Lower lobe of right lung (tissue), 2 donors: ENCODE measurements at places on chromosomes 3 and 15.

DNA sequence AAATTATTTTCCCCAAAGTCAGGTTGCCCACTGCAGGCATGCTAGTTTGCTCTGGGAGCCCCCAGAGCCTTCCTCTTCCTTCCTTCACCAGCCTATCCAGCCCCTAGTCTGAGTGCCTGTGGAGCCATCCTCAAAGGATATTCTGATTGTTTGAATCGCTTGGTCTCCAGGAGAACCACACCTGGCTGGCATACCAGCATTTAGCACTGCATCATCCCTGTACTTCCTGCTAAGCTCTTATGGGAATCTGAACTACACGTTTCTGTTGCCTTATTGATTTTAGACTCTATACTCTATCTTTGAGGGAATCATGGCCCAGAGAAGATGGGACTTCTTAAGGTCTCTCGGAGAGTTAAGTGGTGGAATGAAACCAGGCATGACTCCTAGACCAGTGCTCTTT is 26.3 kb downstream of the ZBTB38 start:
- no peak for DNase-seq

DNA sequence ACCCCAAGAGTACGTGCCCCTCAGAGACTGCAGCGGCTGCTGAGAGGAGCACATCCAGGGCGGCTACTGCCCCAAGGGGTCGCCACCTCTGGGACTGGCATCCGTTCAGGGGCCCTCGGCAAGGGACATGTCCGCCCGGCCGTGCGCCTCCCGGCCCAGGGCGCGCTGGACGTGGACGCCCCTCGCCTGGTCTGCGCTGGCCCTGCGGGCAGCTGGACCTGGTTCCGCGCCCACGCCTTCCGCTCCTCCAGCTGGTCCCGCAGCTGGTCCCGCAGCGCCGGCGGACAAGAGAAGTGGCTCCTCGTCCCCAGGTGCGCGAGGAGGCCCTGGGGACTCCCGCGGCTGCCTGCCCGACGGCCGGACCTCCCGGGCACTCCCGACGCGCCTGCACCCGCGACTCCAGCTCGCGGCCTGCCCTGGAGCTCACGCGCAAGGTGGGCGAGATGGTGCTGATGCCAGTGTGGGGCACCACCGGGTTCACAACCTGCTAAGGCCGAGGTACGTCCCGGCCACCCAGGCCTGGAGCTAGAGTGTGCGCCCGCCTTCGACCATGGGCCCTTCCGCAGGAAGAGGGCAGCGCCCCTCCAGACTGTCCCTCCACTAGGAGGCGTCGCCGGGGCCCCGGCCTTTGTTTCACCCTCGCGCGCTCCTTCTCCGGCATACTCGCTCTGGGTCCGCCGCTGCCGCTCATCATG is 14.4 kb upstream of the GP9 start:
- DNase-seq = no peak

DNA sequence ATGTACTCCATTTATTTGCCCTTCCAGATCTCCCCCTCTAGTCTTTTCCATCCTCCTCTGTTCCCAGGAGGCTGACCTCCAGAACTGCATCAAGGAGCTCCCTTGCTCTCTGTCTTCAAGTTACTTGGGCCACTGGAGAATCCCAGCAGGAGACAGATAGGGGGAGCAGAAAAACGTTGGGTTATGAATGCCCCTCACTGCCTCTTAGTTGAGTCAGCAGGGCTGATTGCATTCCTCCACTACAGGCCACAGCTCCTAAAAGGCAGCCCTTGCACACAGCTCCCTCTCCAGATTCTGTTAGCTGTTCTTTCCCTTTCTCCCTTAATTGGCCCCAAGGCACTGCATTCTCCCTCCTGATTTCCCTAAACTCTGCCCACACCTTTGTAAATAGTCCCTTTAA is 12.4 kb upstream of the CEP152 start:
- no peak for DNase-seq

DNA sequence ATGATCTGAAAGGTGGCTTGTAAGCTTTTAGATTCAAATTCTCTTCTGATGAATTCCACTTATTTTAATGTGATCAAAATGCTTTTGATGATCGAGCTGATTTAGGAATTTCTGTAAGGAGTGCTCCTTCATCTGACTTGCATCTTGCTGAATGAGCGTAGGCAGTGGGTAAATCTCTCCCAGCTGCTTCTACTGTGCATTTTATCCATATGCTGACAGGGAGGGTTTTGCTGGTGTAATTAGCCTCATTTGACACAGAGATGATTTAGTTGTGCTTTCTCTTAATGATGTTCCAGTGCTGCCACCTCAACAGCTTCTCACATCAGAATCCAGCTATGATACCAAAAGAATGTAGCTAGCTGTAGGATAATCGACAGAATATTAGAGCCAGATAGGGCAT is 3.8 kb upstream of the LMOD3 start:
- DNase-seq = no peak

DNA sequence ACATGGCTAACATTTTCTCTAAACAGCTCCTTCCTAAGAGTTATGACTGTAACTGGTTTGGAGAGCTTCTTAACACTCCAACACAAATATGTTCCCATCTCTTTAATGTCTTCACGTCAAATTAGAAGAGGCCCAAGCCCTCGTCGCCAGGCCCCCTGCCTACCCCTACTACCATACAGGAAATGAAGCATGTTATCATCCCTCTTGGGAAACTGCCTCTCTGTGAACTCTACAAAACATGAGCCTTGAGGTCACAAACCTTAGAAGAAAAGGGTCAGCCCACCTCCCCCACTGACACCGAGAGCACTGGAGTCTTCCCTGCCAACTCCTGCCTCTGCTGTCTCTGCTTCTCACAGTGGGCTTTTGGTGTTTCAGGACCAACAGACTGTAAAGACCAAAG is 243.1 kb upstream of the STT3B start:
- no peak for DNase-seq

DNA sequence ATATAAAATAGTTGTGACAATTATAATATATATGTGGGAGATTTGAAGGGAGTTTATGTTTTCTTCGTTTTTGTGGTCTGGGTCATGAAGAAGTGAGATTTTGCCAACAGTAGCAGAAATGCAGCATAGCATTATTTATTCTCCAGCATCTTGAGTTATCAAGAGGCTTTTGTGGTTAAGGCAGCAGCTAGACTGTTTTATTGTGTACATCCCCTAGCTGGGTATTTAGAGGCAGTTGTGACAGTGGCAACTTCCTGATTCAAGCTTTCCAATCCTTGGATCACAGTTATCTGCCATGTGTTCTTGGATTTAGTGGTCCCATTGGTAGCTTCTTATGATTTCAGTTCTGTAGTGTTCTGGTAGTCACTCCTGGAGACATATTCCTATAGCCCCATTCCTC is 29.0 kb downstream of the ARIH1 start:
- no peak for DNase-seq

DNA sequence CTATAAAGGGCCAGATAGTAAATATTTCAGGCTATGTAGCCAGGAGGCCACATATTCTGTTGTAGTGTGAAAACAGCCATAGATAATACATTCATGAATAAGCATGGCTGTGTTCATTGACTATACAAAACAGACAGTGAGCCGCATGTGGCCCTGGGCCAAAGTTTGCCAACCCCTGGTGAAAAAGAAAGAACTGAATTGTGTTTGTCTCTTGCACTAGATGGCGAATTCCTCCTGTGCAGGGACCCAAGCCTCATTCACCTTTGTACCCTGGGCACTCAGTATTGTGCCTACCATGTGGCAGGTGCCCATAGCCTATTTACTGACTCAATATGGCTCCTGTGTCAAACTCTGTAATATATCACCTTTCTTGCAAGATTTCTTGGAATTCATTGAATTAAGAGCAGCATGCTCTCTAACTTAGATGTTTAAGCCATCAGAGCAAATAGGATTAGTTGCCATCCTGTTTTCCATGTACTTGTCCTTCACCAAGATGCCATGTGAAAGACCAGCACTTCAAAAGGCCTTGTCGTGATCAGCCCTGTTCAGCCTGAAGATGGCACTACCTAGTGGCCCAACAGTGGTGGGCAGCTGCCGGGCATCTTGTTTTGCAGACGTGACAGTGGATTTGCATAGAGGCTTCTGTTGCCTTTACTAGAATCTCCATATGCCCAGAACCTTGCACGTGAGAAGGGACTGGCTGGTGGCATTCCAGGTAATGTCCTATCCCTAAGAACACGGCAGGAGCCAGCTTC is 50.9 kb upstream of the CMTM7 start:
- no peak for DNase-seq

- DNase-seq = no peak
These were observed 266.8 kb downstream of the ABHD5 start for GRCh38 chr3:43957553-43957952.

GRCh38 chr3:18840535-18841137 is 307.7 kb upstream of the KCNH8 start:
- no peak for DNase-seq

DNA sequence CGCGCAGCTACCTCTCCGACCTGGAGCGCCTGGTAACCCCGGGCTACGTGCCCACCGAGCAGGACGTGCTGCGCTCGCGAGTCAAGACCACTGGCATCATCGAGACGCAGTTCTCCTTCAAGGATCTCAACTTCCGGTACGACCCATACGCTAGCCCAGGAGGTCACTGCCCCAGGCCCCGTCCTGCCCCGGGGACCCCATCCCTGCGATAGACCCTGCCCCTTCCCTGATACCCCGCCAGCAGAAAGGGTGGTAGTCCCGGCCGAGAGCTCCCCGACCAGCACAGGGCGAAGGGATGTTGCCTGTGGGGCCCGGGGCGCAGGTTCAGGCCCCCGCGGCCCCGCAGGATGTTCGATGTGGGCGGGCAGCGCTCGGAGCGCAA is 2.3 kb downstream of the GNAT1 start:
- DNase-seq = no peak

DNA sequence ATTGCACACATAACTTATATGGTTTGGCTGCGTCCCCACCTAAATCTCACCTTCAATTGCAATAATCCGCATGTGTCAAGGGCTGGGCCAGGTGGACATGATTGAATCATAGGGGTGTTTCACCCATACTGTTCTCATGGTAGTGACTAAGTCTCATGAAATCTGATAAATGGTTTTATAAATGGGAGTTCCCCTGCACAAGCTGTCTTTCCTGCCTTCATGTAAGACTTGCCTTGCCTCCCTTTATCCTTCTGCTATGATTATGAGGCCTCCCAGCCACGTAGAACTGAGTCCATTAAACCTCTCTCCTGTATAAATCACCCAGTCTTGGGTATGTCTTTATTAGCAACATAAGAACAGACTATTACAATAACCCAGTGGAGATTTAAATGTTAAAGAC is 653.9 kb downstream of the ROBO1 start:
- DNase-seq = no peak

DNA sequence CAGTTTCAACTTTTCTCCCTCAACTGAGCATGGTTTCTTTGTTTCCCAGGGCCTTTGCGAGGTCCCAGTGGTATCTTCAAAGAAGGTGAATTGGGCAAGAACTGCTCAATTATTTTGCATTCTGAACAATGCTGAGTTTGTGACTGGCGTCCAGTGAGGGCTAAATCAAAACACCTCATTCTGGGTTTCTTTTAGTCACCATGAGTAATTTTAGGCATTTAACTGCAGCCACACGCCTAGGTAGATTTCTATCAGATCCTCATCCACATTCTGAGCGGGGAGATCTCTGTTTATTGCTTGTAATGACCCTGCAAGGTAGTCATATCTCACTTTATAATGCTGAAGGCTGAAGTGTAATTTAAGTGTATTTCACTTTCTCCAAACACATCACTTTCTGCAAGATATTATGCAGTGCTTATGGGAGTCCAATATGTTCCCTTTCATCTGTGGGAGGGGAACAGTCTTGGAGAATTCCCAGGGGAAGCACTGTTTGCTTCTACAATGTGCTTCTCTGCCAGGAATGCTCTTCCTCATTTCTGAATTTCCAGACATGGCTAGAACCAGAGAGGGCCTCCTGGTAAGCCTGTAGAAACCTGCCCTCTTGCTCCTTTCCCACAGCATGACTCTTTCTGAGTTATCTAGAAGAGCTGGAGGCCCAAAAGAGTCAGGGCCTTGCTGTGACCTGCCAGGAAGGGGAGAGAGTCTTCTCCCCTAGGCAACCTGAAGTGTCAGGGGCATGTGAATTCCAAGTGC is 91.7 kb downstream of the FRMD4B start:
- no peak for DNase-seq

- DNase-seq = no peak
These were observed 57.6 kb upstream of the TNFSF10 start for GRCh38 chr3:172580680-172581401.

DNA sequence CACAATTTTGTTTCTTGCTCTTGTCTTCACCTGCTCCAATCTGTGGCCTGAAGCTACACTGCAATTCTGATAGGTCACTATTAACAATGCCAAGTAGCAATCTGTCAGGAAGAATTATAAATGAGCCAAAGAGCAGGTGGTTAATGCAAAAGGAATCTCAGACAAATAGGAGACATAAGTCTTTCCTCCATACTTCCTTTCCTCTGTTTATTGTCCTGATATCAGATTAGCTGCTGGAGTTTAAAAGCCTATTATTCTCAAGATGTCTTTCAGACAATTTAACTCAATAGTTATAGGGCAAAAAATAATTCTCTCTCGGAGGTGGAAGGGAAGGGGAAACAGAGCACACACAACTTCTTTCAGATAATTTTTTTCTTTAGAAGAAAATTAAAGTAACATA is 491.6 kb downstream of the MFSD1 start:
- no peak for DNase-seq

DNA sequence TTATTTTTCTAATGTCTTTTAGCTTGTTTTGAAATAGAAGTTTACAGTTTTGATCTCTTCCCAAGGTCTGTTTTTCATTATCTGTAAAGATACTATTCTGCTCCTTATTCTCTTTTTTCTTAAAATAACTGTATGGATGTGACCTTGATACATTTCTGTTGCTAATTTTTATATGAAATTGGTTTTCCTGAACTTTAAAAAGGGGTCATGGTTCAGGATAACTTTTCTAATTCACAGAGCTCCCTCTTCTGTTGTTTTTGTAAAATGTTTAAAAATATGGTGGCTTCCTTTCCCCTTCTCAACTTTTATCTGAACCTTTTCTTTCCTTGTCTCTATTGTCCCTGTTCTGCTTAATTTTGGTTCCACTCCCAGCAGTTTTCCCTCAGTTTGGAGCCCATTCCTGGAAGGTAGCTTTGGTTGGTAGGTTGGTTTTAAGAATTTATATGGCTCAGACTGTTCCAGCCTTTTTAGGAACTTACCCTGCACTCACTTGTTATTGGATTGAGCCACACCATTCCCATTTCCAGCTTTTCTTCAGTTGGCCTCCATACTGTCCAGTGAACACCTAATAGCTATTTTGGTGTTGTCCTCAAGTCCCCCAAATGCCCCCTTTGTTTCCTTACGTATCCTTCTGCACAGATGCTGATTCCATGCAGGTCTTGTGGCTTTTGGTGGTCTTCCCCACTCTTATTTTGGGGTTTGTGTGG is 70.3 kb downstream of the SLMAP start:
- no peak for DNase-seq

DNA sequence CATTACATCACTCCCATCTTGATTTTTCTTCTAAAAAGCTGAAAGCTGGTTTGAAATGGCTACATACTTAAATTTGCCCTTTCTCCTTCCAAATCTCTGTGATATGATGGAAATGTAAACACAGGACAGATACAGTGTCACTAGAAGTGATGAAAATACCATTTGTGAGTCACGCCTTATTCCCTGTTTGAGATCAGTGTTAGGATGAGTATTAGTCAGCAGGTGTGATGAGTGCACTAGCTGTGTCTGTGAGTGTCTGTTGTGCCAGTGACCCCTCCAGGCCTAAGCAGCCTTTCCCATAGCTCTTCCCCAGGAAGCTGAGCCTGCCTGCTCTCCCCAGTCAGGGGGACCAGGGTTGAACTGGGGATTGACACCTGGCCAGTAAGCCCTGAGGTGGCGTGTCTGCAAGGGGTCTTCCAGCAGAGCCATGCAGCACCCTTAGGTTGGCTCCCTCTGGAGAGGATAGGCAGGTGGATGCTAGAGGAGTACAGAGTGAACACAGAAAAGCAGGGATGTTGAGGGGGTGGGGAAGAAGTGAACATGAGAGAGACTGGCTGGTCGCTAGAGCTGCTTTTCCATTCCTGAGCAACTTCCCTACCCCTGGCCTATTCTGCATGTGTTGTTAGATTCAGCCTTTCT is 92.0 kb downstream of the PDE8A start:
- DNase-seq = no peak
